ENCODE measurements at places on chromosomes 2 and 18.

GRCh38 chr2:224520064-224520463, 65.1 kb downstream of the CUL3 start:
- DNase-seq: peak; percentile 71

DNA sequence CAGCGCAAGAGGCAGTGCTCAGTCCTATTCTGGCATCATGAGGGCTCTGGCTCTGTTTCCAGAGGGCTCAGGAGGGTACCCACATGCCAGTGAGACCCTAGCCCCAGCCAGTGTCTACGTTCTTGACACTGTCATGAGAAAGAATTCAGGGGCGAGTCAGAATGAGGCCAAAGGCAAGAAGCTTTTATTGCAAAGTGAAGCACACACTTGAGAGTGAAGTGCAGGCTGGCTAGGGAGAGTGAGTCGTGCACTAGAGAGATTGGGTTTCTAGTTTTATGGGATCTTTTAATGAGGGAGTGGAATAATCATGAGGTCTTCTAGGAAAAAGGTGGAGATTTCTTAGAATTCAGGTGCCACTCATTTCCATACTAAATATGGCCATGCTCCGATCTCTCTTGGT, 164.1 kb downstream of the DCDC2C start:
- no peak for DNase-seq

DNA sequence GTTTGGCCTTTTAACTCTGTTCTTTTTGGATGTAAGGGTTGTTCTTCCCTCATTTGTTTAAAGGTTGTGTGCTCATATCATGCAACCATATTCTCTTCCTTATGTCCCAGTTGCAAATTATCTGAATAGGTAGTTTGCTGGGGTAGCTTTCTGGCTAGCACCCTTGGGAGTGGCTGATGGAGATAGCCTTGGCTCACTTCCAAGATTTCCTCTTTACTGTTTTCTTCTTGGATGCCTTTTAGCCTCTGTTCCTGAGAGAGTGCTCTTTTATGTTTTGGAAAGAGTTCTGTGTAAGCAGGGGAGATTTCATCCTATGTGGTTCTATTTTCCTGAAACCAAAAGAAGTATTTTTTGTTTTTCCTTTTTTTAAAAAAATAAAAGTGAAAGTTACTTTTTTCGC, 25.4 kb downstream of the USP14 start:
- DNase-seq: peak; percentile 3

DNA sequence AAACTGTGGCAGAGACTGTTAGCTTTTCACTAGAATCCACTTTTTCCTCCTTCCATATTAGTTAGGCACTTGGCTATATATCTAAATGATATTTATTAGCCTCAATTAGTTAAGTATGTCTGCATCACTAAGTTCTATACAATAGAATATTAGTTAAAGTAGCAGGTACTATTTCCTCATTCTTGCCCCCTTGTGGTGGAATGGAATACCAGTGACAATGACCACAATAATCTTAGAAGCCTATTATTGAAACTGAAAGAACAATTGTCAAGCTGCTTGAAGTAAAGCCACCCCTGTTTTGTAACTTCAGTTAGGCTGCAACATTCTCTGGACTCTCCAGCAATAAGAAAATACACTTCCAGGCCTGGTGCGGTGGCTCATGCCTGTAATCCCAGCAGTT, 476.3 kb upstream of the VWC2L start:
- peak; percentile 6 for DNase-seq

DNA sequence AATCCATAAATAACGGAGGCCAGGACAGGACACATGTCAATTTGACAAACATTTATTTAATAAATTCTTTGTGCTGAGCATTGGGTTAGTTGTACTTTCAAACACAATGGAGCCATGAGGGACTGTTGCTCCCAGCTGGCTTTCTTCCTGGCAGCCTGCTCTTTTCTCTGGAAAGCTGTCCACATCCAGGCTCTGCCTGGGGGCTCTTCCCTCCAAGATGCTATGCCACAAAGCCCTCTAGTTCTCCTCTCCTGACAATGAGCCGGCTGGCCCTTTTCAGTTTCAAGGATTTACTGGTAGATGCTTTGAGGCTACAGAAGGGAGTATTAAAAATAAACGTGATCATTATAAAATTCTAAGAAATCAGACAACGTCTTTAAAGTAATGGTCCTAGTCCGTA, 44.1 kb upstream of the SLC14A2 start:
- no peak for DNase-seq

Data from fibroblast of skin of right biceps (primary cell).